ENCODE measurements at places on chromosomes 7 and 10.

- no peak overlapping the region for H3K27ac ChIP-seq
- no peaks in the 10 kb centered on the region for H3K27me3 ChIP-seq
- H3K4me1 ChIP-seq = peaks cover 44% of the 10 kb centered on the region
- no peak overlapping the region for H3K4me3 ChIP-seq
These were observed 16.8 kb downstream of the RASGEF1A start for GRCh38 chr10:43249962-43250614.

GRCh38 chr10:26706206-26706605, 8.7 kb downstream of the PDSS1 start:
- no peak overlapping the region for H3K4me3 ChIP-seq
- DNase-seq = no peak
- H3K36me3 ChIP-seq = peaks cover 7% of the 10 kb centered on the region
- H3K4me1 ChIP-seq = peaks cover 19% of the 10 kb centered on the region

GRCh38 chr7:6260291-6261187, 11.9 kb downstream of the CYTH3 start:
- H3K4me1 ChIP-seq = peaks cover 54% of the 10 kb centered on the region
- no peak overlapping the region for H3K4me3 ChIP-seq
- H3K36me3 ChIP-seq = peaks cover 3% of the 10 kb centered on the region

DNA sequence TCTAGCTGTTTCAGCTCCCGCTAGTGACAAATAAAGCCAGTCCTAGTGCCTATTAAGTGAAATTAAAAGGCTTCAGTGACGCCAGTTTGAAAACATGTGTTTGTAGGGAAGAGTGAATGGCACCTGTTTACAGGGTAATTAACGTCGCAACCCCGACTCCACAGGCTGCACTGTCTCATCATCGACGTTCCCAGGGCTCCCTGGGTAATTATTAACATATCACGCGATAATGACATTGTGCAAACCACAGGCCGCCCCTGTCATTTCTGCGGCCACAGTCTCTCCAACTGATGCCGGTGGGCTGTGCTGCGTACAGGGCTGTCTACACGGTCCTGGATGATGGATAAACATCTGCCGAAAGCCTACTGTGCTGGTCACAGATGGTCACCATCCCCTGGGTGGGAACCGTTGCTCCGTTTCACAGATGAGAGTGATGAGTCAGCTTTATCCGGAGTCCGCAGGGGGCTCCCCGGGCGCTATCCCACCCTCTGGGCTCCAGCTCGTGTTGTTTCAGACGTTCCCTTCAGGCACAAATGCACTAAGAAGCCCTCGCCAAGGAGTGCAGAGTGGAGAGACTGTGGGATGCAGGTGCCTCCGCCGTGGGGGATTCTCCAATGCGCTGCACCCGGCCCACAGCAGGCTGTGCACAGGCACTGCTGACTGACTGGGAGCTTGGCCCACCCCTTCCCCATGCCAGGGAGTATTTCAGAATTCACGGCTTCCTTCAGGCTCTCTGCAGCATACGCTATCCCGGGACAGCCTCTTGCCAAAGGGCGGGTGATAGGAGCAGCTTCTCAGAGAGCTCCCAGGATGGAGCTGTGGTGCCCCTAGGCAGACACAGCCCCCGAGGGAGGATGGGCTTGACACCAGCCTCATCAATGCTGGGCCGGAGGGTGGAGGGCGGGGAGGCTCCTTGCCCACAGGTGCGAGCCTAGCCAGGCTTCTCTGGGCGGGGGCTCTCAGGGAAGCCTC, 491.8 kb upstream of the FOXK1 start:
- H3K36me3 ChIP-seq = no peaks in the 10 kb centered on the region
- DNase-seq = no peak
- H3K4me1 ChIP-seq = no peaks in the 10 kb centered on the region
- H3K27ac ChIP-seq = no peak overlapping the region
- H3K4me3 ChIP-seq = no peak overlapping the region

DNA sequence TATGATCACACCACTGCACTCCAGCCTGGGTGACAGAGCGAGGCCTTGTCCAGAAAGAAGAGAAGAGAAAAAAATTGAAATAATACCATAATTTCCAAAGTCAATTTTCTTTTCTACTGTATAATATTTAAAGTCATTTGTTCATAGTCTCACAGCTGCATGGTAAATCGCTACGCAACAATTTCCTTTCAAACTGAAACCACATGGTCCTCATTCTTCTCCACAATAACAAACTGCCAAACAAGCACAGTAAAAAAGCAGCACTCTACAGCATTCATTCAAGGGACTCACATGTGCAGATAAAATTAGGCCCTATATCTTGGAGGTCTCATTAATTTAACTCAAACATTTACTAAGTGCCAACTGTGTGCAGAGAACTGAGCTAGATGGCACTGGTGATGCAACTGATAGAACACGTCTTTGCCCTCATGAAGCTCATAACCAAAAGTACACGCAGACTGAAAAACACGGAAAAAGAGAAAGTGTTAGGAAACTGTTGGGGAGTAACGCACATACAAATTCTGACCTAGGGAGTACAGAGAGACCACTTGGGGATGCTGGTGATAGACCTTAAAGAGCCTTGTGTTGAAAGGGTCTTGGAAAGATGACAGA, 68.4 kb upstream of the SRRM3 start:
- no peak for DNase-seq
- no peaks in the 10 kb centered on the region for H3K36me3 ChIP-seq
- H3K4me1 ChIP-seq = peaks cover 22% of the 10 kb centered on the region
- peaks cover 71% of the 10 kb centered on the region for H3K27me3 ChIP-seq
- H3K27ac ChIP-seq = peak overlapping the region; percentile 26
